ENCODE measurements at places on chromosomes 12 and 14.

DNA sequence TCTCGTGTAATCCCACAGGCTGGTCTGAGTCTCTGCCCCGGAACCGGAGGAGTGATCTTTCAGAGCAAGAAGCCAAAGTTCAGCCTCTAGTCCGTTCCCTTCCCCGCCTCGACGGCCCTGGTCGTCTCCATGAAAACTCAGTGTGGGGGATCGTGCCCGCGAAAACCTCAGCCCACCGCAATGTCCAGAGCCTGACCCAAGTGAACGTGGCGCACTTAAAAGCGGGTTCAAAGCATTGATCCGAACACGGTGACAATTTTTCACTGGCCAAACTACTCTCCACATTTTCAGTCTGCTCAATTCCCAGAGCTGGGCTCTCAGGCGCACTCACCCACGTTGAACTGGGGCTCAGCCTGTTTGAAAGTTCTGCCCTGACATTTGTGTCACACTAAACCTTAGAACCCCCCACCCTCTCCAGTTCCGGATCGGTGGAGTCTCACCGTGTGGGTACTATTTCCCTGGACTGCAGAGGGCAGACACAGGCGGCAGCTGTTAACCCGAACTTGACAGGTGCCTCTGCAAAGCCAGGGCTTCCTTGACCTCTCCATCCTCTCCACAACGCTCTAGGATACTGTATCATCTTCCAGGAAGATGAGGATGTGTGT is 886 bp upstream of the PRICKLE1 start:
- DNase-seq = peak; percentile 53

- DNase-seq = no peak
Measured at GRCh38 chr14:71005076-71005475, 97.8 kb downstream of the PCNX1 start.

GRCh38 chr12:34204830-34205285 is 182.6 kb downstream of the ALG10 start:
- no peak for DNase-seq

DNA sequence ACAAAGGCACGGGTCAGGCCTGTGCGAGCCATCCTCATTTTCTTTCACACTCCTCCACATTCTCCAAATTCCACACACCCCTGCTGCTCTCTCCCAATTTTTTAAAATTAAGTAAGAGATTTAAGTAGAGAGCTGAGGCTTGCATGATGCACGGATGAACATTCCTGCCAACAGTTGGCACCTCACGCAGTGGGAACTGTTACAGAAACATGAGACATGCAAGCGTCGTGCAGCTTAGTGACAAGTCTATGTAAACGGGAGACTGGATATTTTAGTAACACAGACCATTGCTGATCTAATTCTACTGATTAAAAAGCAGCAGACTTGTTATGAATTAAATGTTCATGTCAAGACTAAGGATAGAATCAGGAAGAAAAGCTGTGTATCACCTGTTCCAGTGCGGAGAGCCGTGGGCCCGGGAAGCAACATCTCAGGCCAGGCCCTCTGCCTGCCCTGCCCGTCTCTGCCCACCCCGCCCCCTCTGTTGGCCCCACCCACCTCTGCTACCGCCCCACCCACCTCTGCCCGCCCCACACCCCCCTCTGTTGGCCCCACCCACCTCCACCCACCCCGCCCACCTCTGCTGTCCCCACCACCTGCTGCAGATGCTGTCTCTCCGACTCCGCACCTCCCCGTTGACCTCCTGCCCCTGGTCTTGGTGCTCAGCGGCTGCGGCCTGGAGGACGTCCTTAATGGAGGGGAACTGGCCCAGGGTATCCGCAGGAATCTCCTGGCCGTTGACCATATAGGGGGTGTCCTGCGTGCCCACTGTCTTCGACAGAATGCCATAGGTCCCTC is 21.2 kb downstream of the GOLGA3 start:
- no peak for DNase-seq

Measured in astrocyte of the hippocampus (primary cell).